Endothelial cell (in vitro differentiated cells): ENCODE measurements at places on chromosomes 4 and X. TPM values are rescaled to one million over a fixed set of nuclear protein-coding genes. Genes with fewer than 3 reads are reported as not detected.

Gene ATP2B3
- 0.10 TPM for total RNA-seq

Gene TEX11
- not detected for total RNA-seq

Gene NSUN7
- total RNA-seq: 8.5 TPM

Gene TBL1X
- total RNA-seq: 19.4 TPM

Gene AADAT
- 6.6 TPM for total RNA-seq

Gene SSX4B
- not detected for total RNA-seq

- H3K27me3 ChIP-seq: no peaks in the 10 kb centered on the region
- no peak for DNase-seq
- H3K27ac ChIP-seq: no peak overlapping the region
- no peaks in the 10 kb centered on the region for H3K4me1 ChIP-seq
- no peaks in the 10 kb centered on the region for H3K36me3 ChIP-seq
- H3K4me3 ChIP-seq: no peak overlapping the region
These were observed 412.5 kb upstream of the KLHL4 start for GRCh38 chrX:87105131-87105530.

DNA sequence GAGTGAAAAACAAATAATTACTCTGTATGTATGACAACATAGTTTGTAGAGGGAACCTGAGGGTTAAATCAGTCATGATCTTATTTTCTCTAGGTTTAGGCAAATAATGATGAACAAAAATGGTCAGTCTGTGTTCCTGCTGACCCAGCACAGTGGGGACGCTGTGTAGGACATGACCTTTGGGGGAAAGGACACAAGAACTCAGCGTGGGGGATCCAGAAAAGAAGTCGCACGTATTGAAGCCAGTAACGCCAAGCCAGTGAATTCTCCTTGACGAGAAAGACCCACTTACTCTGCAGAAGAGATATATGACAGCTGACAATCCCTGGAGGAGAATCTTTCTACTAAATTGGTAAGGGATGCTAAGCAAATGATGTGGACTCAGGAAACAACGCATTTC is 36.6 kb downstream of the HELT start:
- H3K27ac ChIP-seq: no peak overlapping the region
- H3K4me1 ChIP-seq: peaks cover 3% of the 10 kb centered on the region
- H3K27me3 ChIP-seq: peaks cover 8% of the 10 kb centered on the region
- H3K4me3 ChIP-seq: no peak overlapping the region
- DNase-seq: no peak

GRCh38 chr4:140326395-140326993 is 47.0 kb upstream of the SCOC start:
- no peak overlapping the region for H3K4me3 ChIP-seq
- DNase-seq: peak; percentile 34
- no peak overlapping the region for H3K27ac ChIP-seq
- no peaks in the 10 kb centered on the region for H3K36me3 ChIP-seq

DNA sequence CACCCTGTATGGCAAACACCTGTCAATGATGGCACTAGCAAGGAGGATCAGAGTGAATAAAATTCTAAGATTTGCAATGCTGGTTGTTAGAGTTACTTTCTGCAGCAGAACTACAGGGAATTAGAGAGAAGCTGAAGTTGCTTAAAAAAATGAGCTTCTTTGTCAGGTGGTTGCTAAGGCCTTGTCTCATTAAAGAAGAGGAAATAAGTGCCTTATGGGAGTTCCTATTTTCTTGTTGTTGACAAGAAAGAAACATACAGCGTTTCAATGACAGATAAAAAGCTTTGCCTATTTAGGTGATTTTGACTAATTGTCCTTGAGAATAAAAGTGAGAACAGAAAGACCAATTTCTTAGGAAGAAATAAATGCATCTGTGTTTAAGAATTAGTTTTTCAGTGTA is 106.0 kb upstream of the ARHGAP24 start:
- H3K36me3 ChIP-seq: no peaks in the 10 kb centered on the region
- H3K4me1 ChIP-seq: peaks cover 6% of the 10 kb centered on the region
- peaks cover 1% of the 10 kb centered on the region for H3K27me3 ChIP-seq
- DNase-seq: no peak

- H3K27ac ChIP-seq: no peak overlapping the region
- H3K4me3 ChIP-seq: no peak overlapping the region
- H3K36me3 ChIP-seq: no peaks in the 10 kb centered on the region
These were observed 198.4 kb downstream of the GLUD2 start for GRCh38 chrX:121245763-121246162.

DNA sequence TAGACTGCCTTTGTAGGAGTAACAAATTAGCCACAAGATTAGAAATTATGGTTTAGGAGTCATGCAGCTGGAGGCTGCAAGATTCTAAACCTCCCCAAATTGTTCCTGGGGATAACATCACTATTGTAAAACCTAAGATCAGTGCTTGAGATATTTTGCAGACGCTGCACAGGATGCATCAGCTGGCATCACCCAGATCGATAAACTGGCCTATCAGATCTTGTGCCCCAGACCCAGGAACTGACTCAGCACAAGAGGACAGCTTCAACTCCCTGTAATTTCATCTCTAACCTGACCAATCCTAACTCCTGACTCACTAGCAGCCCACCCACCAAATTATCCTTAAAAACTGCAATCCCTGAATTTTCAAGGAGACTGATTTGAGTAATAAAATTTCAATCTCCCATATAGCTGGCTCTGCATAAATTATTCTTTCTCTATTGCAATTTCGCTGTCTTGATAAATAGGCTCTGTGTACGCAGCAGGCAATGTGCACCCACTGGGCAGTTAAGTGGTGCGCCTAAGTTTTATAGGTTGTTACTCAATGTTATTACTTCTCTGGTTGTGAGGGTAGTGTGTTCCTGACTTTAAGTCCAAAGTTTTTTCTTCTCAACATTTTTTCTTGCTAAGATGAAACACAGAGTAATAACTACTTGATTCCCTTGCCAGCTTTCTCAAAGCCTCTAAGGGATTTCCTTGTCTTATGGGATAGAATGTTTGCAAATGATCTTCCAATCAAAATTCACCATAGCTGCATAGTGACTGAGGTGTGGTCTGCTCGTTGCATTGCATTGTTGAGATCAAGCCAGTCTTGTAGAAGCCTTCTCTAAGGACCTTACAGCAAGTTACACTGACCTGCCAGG is 312.3 kb upstream of the DKK2 start:
- H3K27ac ChIP-seq: no peak overlapping the region
- no peak for DNase-seq
- no peak overlapping the region for H3K4me3 ChIP-seq
- H3K4me1 ChIP-seq: peaks cover 5% of the 10 kb centered on the region
- no peaks in the 10 kb centered on the region for H3K36me3 ChIP-seq

- peak; percentile 75 for DNase-seq
- no peaks in the 10 kb centered on the region for H3K36me3 ChIP-seq
- H3K27me3 ChIP-seq: peaks cover 2% of the 10 kb centered on the region
- no peak overlapping the region for H3K27ac ChIP-seq
These were observed 64.6 kb downstream of the ANAPC4 start for GRCh38 chr4:25441519-25442117.

GRCh38 chr4:109298279-109299010 is 4.0 kb downstream of the COL25A1 start:
- peaks cover 9% of the 10 kb centered on the region for H3K4me1 ChIP-seq
- H3K4me3 ChIP-seq: no peak overlapping the region
- peaks cover 9% of the 10 kb centered on the region for H3K27me3 ChIP-seq
- no peaks in the 10 kb centered on the region for H3K36me3 ChIP-seq
- DNase-seq: peak; percentile 4

GRCh38 chr4:128840711-128841318 is 31.3 kb downstream of the JADE1 start:
- H3K27ac ChIP-seq: no peak overlapping the region
- DNase-seq: no peak
- peaks cover 3% of the 10 kb centered on the region for H3K27me3 ChIP-seq
- H3K4me1 ChIP-seq: peaks cover 39% of the 10 kb centered on the region
- H3K36me3 ChIP-seq: peaks cover 22% of the 10 kb centered on the region

- no peak overlapping the region for H3K27ac ChIP-seq
- peaks cover 11% of the 10 kb centered on the region for H3K4me1 ChIP-seq
These were observed 4.8 kb upstream of the CXCL1 start for GRCh38 chr4:73864365-73864764.

DNA sequence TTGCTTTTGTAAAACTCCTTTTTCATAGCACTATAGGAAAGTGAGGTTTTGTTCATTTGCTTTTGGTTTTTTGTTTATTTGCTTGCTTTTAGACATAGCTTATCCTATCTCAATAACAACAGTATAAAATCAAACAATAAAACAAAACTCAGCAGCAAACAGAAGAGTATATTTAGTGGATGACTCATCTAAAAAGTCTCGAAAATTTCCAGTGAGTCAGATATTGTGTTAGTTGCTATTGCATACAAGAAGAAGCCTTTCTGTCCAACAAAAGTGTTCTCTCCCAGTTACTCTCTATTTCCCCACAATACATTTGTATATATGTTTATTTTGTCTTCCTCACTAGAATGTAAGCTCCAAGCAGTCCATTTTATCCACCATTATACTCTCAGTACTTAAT is 36.0 kb upstream of the NPNT start:
- H3K36me3 ChIP-seq: peaks cover 32% of the 10 kb centered on the region
- no peaks in the 10 kb centered on the region for H3K4me1 ChIP-seq
- DNase-seq: no peak
- H3K4me3 ChIP-seq: no peak overlapping the region

- no peaks in the 10 kb centered on the region for H3K27me3 ChIP-seq
- no peaks in the 10 kb centered on the region for H3K4me1 ChIP-seq
- H3K27ac ChIP-seq: no peak overlapping the region
- peaks cover 4% of the 10 kb centered on the region for H3K36me3 ChIP-seq
- no peak overlapping the region for H3K4me3 ChIP-seq
These were observed 9.1 kb downstream of the LAMTOR3 start for GRCh38 chr4:99885063-99885664.

DNA sequence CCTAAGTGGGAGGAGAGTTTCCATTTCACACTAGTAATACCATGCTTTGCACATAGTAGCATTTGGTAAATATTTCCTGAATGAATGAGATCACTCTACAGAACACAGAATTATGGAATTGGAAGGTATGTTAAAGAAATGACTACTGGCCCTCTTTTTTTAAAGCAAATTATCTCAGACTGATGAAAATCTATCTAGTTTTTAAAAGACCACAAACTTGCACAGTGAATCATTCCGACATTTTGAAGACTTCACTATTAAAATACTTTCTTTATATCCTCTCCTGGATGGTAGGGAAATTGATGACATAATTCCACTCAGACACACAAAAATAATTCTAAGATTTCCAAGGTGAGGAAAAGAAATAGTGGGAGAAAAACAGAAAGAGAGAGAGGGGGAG is 68.4 kb upstream of the ETNPPL start:
- H3K27ac ChIP-seq: no peak overlapping the region
- DNase-seq: no peak
- no peak overlapping the region for H3K4me3 ChIP-seq
- no peaks in the 10 kb centered on the region for H3K4me1 ChIP-seq
- H3K27me3 ChIP-seq: peaks cover 2% of the 10 kb centered on the region

DNA sequence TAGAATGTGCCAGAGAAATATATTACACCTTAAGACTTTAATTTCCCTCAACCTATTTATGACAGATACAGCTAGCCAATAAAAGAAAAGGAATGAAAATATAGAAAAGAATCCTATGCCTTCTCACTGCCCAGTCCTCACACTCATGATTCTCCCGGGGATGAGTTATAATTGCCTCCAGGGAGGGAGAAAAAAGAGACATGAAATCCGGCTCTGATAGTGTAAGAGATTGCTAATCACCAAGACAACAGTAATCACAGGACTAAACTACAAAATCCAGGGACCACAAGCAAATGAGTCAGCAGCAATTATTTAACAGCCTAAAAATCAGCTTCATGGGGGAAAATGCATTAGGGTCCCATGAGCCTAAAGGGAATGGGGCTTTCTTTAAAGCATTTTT is 95.9 kb upstream of the DUSP21 start:
- no peak for DNase-seq
- no peaks in the 10 kb centered on the region for H3K27me3 ChIP-seq
- H3K27ac ChIP-seq: no peak overlapping the region
- H3K4me3 ChIP-seq: no peak overlapping the region
- H3K4me1 ChIP-seq: peaks cover 4% of the 10 kb centered on the region
- H3K36me3 ChIP-seq: no peaks in the 10 kb centered on the region

DNA sequence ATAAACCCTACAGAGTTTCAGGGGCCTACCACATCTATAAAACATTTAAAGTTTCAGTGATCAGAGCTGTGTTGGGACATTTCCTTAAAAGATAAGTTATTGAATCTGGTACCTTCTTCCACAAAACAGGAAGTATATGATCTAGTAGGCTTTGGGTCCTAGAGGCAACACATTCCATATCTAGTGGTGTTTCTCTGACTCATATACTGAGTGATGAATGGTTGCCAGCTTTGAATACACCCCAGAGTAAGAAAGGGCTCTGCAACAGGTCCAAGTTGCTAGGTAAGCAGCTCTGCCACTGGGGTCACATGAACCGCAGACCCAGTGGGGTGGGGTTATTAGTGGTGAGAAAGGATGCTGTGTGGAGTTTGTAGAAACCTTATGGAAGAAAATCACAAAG is 32.4 kb upstream of the BLTP1 start:
- no peaks in the 10 kb centered on the region for H3K27me3 ChIP-seq
- DNase-seq: no peak
- H3K4me1 ChIP-seq: peaks cover 11% of the 10 kb centered on the region
- no peaks in the 10 kb centered on the region for H3K36me3 ChIP-seq
- H3K4me3 ChIP-seq: no peak overlapping the region

DNA sequence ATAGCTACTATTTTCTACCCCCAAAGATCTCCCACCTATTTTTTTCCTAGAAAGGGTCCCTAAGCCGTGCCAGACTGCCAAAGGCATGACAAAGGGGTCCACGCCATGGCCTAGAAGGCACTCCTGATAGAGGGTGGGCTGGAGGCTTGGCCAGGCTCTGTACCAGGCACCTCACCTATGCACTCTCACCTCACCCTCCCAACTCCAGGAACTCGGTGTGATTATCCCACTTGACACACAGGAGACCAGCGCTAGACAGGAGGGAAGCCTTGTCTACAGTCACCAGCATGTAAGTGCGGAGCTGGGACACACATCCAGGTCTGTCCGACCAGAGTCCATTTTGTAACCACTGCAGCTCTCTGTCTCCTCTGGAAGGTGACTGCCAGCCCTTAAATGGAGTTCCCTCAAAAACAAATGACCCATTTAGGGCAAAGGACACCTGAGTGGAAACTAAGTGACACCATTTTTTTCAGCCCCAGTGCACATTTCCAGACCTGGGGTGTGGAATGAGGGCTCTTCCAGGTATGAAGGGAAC is 106.4 kb downstream of the RTL5 start:
- peaks cover 3% of the 10 kb centered on the region for H3K27me3 ChIP-seq
- DNase-seq: no peak
- peaks cover 9% of the 10 kb centered on the region for H3K4me1 ChIP-seq
- no peaks in the 10 kb centered on the region for H3K36me3 ChIP-seq
- H3K4me3 ChIP-seq: no peak overlapping the region
- no peak overlapping the region for H3K27ac ChIP-seq

- H3K4me1 ChIP-seq: no peaks in the 10 kb centered on the region
- H3K27ac ChIP-seq: no peak overlapping the region
- no peaks in the 10 kb centered on the region for H3K36me3 ChIP-seq
- H3K4me3 ChIP-seq: no peak overlapping the region
- no peak for DNase-seq
These were observed 61.5 kb upstream of the ZMAT1 start for GRCh38 chrX:101993335-101993734.

GRCh38 chr4:153577053-153577452 is 107.0 kb upstream of the TLR2 start:
- no peaks in the 10 kb centered on the region for H3K4me1 ChIP-seq
- DNase-seq: no peak
- H3K27ac ChIP-seq: no peak overlapping the region
- peaks cover 3% of the 10 kb centered on the region for H3K27me3 ChIP-seq

GRCh38 chr4:13540446-13541175 is 3.7 kb downstream of the NKX3-2 start:
- peaks cover 7% of the 10 kb centered on the region for H3K27me3 ChIP-seq
- no peak for DNase-seq
- peak overlapping the region; percentile 48 for H3K27ac ChIP-seq
